ENCODE measurements at places on chromosomes 3 and 15.

DNA sequence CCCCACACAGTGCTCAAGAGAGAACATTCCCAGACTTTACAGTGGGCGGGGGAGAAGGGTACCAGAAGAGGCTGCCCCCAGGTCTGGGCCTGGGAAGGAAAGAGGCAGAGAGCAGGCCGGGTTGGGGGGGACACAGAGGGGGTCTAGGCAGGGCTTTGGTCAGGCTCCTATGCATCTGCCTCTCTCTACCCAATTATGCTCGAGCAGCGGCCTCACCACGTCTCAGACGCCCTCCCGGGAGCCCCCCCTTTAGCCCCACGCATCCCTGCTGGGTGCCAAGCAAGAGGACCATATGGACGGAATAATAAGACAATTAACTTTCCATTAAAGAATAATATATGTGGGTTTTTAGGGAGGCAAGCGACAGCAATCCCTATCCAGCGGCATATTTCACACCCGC, 32.8 kb downstream of the CACNA2D2 start:
- no peak for DNase-seq

- no peak for DNase-seq
Observed at GRCh38 chr15:49044766-49045606, 1.3 kb downstream of the SECISBP2L start.

GRCh38 chr3:101779822-101780381, 891 bp downstream of the NXPE3 start:
- DNase-seq = no peak

DNA sequence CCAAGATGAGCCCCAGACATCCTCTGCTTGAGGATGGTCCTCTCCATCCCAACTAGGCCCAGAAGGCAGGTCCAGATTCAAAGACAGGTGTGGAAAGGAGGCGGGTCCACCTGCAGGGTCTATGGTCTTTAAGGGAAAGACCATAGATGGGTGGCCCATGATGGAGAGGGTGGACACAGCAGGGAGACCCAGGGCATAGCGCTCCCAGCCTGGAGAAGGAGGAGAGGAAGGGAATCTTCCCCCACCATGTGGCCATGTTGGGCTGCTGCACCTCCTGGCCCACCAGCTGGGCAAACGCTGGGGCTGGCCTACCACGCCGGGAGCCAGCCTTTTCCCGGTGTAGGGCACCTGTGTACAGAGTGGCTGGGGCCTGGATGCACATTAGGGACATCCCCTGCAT, 265.2 kb upstream of the TLE3 start:
- no peak for DNase-seq

GRCh38 chr3:175329373-175329772, 470.2 kb downstream of the NAALADL2 start:
- DNase-seq = no peak

DNA sequence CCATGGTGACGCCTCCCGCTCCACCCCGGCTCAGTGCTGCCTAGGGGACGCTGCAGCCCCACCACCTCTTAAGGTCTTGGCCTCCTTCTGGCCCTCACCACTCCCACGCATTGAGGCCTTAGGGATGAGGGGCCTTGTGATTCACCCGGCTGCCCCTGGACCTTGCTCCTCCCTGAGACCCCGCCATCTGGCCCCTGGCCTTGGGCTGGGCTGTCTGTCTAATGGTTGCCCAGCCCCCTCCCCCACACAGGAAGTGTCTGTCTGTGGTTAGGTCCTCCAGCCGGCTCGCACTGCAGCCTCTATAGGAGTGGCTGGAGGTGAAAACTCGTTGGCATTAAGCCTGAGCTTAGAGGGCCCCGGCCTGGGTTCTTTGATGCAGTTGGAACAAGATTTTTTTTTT, 21.5 kb upstream of the MTHFS start:
- no peak for DNase-seq

GRCh38 chr15:73601451-73602445, 31.4 kb downstream of the NPTN start:
- DNase-seq = no peak

GRCh38 chr3:154274348-154274747, 49.9 kb downstream of the DHX36 start:
- no peak for DNase-seq

- no peak for DNase-seq
Observed at GRCh38 chr3:30201715-30202114, 404.7 kb upstream of the TGFBR2 start.

- DNase-seq = no peak
Observed at GRCh38 chr3:112115806-112116383, 17.2 kb downstream of the GCSAM start.

DNA sequence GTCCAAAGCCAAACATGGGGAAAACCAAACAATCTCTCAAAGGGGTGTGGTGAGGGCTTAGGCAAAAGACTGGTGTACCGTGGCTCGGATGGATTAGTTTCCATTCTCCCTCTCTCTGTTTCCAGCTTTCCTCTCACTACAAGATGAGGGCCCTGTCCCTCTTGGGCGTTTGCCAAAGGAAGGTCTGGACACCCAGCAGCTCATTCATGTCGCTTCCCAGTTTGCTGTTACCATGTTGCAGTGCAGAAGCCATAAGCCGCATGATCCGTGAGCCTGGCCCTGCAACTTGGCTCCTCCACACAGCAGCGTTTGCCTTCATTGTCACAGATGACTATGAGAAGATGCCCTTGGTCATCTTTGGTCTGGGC, 92.2 kb downstream of the APBA2 start:
- DNase-seq = no peak

DNA sequence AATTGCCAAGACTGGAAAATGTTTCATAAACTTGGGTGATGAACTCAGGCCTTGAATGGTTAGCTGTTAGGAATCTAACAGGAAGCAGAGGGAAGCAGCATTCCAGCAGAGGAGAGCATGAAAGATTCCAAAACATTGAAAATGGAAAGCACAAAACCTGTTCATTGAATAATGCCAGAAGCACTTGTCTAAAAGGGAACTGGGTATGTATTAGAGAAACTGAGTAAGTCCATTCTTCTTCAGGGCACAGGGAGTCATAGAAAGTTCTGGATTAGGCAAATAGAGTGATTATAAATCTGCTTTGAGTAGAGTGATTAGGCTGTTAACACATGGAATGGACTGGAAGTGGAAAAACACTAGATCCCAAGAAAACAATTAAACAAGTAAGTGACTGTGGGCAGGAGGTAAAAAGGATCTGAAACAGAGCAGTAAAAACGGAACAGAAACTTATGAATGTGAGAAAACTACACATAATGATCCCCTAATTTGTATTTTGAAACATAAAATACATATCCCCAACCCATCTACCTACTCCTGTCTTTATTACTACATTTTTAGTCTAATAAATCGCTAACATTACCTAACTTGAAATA, 343.4 kb downstream of the TBC1D5 start:
- DNase-seq = no peak

DNA sequence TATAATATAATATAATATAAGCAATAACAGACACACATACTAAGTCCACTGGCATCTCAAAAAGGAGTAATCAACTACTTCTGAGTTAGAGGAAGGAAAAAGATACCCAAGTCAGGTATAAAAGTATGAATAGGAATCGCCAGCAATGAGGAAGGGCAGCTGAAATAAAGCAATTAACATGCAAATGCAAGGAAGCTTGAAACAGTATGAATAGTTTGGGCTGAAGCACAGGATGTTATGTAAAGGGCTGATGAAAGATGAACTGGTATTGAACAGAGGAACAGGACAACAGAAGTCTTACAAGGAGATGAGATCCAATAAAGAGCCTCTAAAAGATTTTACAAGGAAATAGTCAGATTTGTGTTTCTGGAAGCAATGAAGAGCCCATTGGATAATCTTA, 7.1 kb downstream of the COPS2 start:
- no peak for DNase-seq

DNA sequence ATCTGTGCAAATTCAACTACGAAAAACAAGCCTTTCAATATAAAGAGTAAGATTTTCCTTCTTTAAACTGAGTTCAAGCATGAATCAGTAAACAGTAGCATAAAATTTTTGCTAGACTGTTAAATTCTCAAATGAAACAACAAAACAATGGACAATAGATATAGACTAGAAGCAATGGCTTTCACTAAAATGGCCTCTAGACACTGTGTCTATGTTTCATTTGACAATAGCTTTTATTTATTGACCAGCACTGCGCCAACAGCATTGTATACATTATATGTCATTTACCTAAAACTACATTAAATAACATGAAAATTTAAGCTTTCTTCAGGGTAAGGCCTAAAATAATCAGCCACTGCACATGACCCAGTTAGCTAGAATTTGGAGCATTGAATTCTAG, 148.5 kb downstream of the DUT start:
- DNase-seq = no peak

DNA sequence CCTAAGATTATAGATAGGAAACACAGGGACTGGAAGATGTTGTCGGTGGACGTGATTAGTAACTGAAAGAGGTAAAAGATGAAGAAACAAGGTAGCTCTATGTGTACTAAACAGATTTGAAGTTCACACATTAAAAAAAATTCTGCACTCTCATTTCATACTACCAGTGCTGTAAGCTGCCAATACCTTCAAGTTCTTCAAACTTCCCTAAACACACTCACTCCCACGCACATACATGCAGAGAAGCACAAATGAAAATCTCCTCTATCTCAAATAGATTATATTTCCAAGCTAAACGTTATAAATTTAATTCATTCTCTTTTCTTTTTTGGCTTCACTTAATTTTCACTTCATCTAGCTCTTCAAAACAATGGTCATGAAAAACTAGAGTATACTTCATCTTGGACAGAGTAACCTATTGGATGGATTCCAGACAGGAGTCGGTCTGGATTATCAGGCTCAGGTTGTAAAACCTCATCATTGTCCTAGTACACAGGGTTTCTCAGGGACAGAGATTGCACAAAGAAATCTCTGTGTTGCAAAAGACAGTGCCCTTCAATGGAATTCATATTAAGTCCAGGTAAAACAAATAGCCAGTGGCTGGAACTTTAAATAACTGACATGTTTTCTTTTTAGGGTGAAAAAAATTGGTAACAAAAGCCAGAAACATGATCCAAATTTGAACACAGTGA, 408.1 kb upstream of the ZNF385D start:
- DNase-seq = no peak

DNA sequence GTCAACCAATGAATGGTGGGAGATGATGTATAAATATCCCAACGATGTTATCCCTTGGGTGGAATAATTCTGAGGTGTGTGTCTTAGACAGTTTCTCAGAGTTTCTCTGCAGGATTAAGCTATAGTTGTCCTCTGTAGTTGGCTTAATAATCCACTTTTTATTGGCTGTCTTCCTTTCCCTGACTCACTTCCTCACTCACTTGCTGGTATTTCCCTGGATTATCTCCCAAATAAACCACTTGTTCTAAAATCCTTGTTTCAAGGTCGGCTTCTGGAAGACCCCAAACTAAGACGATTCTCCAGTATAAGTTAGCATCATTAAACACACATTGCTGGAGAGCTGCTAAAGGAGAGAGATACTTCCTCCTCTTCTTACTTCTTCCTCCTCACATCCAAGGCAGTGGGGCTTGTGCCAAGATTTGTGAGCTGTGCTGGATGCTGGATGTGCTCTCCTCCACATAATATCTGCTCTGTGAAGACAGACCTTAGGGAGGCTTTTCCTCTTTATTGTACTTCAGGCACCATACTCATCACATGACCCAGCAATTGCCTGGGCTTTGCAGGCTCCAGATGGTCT, 22.5 kb upstream of the ROPN1 start:
- DNase-seq = no peak

DNA sequence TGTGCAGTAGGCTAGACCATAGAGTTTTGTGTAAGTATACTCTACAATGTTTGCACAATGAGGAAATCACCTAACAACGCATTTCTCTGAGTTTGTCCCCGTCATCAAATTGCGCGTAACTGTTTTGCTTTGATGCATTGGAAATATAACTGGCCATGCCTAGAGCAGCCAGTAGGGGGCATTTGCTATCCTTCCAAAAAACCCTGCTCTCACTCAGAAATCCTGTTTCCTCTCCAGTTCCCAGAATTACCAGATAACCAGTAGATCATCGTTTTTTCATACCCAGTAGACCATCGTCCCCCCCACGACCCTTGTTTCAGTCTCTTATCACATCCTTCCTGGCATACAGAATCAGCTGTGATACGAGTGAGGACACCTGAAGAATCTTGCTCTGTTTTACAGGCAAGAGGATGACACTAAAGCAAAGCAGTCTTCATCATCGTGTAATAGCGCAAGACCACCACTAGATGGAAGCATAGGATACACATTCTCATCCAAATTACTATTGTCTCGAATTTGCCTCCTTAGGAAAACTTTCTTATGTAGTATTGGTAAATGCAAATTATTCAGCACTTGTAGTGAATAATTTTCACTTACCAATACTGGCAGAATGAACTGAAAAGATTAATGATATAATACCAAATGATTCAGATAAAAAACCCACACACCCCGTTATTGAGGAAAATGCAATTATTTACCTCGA, 4.4 kb upstream of the GABRR3 start:
- DNase-seq = peak; percentile 85

DNA sequence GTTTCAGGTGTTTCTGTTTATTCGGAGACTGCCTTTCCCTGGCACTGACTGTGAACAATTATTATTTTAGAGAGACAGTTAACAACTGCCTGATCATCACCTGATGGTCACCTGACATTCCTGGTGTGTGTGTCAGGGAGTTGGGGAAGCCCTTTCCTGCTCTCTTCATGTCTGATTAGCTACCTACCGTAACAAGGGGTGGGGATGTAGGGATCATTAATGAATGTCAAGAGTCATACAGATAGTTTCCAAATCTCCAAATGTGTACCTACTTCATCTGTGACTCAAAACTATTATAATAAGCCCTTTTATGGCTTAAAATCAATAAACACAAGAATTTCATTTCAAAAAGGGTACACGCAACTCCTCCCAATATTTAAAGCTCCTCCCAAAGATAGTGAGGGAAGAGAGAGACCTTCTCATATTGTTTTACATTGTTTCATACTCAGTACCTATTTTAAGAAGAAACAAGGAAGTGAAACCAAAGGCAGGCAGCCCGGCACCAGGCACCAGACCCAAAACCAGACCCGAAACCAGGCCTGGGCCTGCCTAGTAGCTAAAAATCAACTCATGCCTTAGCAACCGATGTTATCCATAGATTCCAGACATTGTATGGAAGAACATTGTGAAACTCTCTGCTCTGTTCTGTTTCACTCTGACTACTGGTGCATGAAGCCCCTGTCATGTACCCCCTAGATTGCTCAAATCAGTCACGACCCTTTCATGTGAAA, 844.9 kb upstream of the ALCAM start:
- DNase-seq = no peak

DNA sequence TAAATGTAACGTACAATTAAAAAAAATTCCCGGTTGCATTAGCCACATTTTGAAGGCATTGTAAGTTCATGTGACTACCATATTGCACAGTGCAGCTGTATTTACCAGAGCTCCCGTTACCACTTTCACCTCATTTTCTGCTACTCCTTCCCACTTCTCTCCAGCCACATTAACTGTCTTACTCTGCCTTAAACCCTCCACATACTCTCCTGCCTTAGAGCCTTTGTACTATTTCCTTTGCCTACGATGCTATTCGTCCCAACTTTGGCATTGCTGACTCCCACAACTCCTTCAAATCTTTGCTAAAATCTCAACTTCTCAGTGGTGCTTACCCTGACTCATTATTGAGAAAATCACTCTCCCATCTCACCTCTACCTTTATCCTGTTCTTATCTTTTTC, 115.2 kb downstream of the CADM2 start:
- no peak for DNase-seq

- no peak for DNase-seq
Observed at GRCh38 chr15:100170291-100171210, 171.2 kb downstream of the ADAMTS17 start.

- DNase-seq = no peak
Observed at GRCh38 chr3:16108424-16108823, 66.1 kb upstream of the GALNT15 start.

GRCh38 chr15:81294516-81294880, 29.4 kb downstream of the STARD5 start:
- no peak for DNase-seq
